ENCODE measurements at places on chromosomes 3 and 15.
A peak's percentile ranks its signal among the peaks of the same experiment; 100 is the strongest.

- no peak for DNase-seq
These were observed 103.6 kb downstream of the DAPK2 start for GRCh38 chr15:63942486-63943365.

DNA sequence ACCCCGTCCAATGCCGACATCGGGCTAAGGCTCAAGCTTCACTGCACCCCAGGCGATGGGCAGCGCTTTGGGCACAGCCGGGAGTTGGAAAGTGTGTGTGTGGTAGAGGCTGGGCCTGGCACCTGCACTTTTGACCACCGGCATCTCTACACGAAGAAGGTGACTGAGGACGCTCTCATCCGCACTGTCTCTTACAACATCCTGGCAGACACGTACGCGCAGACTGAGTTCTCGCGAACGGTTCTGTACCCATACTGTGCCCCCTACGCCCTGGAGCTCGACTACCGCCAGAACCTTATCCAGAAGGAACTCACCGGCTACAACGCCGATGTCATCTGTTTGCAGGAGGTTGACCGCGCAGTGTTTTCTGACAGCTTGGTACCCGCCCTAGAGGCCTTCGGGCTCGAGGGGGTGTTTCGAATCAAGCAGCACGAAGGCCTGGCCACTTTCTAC is 1.0 kb downstream of the PDE12 start:
- peak; percentile 62 for DNase-seq

- no peak for DNase-seq
These were observed 131.2 kb upstream of the CGNL1 start for GRCh38 chr15:57245130-57245529.

DNA sequence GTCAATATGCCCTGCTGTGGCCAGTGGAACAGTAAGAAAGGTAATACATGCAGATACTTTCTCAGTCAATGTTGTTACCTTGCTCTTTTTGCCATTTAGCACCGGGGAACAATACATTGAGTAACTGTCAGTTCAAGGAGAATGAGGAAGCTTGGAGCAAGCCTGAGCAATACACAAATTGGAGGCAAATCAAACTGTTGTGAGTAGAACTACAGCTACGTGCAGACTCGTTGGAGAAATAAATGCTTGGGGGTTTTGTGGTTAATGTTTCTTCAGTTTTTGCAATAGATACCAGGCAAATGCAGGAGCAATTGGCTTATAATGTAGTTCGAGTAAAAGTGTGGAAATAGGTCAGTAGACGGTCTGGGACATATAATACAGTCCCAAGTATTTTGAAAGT is 587.3 kb upstream of the ROBO1 start:
- no peak for DNase-seq

GRCh38 chr3:12198301-12198700 is 39.6 kb upstream of the TIMP4 start:
- DNase-seq = peak; percentile 80

DNA sequence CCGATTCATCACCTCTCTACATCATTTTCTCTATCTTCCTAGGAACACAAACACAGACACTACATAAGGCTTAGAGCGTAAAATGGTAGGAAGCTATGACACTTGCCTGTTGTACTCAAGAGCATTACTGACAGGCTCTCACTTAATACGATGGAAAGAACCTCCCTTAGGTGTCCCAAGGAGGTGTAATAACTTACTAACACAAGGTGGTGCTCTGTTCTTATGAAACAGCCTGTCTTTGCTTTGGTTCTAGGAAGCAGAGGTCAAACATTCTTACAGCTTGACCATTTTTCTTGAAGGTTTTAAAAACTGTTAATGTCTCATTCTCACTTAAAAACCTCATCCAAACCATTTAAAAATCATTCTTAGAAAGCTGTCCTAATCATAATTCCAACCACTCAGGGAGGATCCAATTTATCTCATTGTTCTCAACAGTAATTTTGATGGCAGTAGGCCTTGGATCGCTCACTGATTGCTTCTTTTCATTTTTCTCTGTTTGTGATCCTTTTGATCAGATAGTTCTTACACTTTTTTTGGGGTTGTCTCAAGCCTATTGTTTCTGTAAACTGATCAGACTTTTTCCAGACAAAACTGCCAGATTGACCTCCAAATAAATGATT is 317.8 kb upstream of the AGTR1 start:
- peak; percentile 76 for DNase-seq

DNA sequence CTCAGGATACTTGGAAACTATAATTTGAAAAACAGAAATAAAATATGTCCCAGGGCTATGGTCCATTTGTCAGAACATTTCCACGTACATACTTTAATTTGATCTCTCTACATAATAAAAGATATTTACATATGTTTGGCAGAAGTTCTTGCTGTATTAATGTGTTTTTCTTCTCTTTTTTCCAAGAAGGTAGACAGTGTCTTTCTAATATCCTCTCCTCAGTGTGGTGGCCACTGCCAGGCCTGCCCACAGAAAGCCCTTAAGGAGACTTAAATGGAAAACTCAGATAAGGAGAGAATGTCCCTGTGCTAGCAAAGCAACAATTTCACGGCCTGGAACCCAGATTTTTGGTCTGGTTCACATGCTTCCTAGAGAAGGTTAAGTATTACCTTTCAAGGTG is 76.5 kb upstream of the ARHGEF26 start:
- no peak for DNase-seq

DNA sequence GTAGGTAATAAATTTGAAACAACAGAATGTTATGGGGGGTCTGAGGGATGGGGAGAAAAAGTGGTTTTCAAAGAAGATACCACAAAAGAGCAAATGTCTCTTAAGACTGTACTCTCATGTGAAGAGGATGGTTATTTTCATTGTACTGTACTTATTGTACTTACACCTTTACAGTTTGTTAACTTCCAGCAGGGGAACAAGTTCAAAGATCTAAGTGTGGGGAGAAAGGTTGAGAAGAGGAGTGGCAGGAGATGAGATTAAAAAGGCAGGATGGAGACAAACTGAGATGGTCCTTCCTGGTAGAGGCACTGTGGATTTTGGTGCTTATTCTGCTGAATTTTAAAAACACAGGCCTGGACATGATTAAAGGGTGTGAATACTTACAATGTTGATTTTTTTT is 5.4 kb upstream of the ZCWPW2 start:
- no peak for DNase-seq

DNA sequence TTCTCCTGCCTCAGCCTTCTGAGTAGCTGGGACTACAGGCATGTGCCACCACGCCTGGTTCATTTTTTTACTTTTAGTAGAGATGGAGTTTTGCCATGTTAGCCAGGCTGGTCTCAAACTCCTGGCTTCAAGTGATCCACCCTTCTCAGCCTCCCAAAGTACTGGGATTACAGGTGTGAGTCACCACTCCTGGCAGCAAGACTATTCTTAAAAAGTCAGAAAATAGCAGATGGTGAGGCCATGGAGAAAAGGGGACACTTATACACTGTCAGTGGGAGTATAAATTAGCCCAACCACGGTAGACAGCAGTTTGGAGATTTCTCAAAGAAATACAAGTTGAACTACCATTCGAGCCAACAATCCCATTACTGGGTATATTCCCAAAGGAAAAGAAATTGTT is 603.3 kb upstream of the TBL1XR1 start:
- DNase-seq = peak; percentile 55

- DNase-seq = no peak
These were observed 7.2 kb upstream of the GMPS start for GRCh38 chr3:155863072-155863784.

GRCh38 chr3:62586356-62586755 is 213.0 kb upstream of the FEZF2 start:
- peak; percentile 95 for DNase-seq

GRCh38 chr3:179735321-179735720 is 82.5 kb downstream of the USP13 start:
- no peak for DNase-seq

- no peak for DNase-seq
These were observed 58.7 kb upstream of the MEF2A start for GRCh38 chr15:99507016-99507503.

DNA sequence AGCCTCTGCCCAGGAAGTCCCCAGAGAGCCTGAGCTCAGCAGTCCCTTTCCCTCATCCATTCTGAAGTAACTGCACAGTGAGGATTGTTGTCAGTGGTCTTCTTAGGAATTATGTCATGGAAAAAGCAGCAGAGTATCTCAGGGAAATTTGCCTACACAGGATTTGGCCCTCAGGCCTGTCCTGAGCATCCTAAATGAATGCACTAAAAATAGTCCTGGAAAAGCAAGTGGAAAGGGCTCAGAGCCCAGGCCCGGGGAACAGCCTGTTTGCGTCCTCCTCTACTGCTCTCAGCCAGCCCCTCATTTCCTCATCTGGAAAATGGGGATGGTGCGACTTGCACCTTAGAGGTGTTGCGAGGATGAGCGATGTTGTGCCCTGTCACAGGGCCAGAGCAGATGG is 21.6 kb downstream of the LYSMD4 start:
- DNase-seq = peak; percentile 40

DNA sequence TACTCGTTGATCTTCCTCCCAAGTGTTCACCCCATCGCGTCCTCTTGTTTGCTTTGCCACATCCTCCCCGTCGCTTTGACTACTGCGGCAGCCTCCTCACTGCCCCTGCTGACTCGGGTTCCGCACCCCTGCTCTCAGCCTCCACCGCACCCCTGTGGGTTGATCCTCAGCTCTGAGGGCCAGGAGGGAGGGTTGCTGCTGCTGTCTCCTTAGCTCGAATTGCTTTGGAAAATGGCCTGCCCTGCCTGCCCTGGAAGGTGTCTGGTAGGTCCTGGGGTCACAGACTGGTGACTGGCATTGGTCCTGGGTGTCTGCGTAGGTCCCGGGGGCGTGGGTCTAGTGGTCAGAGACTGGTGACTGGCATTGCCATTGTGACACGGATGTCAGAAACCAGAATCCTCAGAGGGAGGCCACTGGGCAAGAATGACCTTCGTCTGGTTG is 9.4 kb downstream of the MUC4 start:
- DNase-seq = no peak

DNA sequence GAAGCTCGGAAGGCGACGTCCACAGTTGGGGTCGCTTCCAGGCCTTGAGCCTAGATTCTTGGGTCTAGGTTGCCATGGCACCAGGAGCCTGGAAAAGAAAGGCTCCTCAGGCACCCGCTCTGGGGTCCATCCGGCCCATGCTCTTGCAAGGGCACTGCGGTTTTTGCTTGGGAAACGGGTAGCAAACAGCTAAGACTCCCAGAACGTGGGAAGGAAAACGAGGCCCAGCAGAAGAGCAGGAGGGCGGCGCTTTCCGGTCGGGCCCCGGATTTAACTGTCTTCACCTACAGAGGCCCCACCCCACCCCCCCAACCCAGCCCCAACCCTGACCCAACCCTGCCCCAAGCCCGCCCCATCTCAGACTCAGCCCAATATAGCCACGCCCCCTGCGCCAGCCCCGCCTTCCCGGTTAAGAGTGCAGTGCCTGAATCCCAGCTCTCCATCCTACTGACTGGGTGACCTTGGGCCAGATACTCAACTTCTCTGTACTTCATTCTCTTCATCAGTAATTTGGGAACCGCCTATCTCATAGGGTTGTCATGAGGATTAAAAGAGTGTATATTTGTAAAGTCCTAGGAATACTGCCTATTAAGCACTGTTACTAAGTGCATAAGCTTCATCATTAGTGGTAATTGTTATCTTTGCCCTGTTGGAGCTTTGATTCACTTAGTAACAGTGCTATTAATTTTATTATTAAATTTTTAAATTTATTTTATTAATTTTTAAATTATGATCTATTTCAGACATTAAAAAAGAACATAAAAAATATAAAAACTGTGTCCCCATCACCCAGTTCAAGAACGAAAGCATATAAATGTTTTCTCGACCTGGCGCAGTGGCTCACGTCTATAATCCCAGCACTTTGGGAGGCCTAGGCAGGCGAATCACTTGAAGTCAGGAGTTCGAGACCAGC is 28.4 kb upstream of the SMAD6 start:
- DNase-seq = no peak

GRCh38 chr15:71344316-71344715 is 229.0 kb downstream of the THSD4 start:
- no peak for DNase-seq

DNA sequence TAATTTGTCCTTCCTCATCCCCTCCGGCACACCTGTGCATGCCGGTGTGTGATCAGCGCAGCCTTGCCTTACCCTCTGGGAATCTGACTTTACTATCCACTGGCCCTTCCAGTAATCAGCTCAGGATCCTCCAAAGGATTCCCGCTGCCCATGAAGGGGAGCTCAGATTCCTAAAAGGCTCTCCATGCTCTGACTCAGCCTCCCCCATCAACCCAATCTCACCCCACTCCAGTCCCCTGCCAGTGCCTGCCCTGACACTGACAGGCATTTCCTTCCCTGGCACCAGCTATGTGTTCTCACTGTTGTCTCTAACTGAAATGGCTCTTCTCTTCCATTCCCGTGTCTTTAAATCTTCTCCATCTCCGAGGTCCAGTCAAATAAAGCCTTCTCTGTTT is 7.3 kb upstream of the BCL2A1 start:
- no peak for DNase-seq

GRCh38 chr3:8296461-8296860 is 205.2 kb upstream of the LMCD1 start:
- DNase-seq = no peak

GRCh38 chr3:46091046-46091445 is 63.8 kb upstream of the XCR1 start:
- DNase-seq = no peak

DNA sequence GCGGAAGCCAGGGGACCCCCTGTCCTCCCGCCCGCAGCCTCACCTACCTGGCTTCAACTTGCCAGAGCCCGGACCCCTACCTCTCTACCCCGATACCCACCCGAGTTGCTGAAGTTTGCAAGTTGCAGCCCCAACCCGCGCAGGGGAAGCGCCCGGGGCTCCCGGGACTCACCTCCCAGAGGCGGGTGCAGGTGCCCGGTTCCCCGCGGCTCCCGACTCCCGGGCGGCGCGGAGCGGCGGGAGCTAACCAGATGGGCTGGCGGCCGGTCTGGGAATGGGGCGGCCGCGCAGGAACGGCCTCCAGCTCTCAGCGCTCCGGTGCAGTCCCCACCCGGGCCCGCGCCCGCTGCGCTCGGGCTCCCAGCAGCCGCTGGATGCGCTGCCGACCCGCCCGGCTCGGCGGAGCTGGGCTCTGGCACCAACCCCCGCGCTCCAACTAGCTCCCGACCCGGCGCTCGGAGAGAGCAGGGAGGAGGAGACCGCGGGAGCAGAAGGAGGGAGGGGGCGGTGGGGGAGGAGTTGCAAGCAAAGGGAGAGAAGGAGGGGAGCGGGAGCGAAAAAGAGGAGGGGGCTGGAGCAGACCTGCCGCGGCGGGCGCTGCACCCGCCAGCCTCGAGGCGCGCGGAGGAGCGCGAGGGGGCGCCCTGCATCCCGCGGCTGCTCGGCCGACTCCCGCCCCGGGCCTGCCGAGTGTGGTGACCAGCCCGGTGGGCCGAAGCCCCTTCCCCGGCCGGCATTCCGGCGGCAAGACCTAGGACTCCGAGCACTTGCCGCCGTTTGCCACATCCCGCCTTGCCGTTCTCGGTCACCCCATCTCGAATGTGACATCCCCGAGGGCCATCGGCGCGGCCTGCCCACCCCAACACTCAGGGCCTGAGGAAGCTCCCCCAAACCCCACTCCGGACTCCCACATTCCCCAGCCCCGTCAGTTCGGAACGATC is at the start of gene SEMA5B:
SEMA5B (minus strand) TSS at position 472 of the 941 bp plus-strand sequence. CDS start 66,500 bp downstream, outside the sequence.
- no peak for DNase-seq

Data from fibroblast of mammary gland (primary cell).